ENCODE measurements at places on chromosomes 2 and 18. TPM values are rescaled to one million over a fixed set of nuclear protein-coding genes. Genes with fewer than 3 reads are reported as not detected.
A peak's percentile ranks its signal among the peaks of the same experiment; 100 is the strongest.

Gene PLCD4
- polyA plus RNA-seq, result 0.49 TPM

Gene EVX2
- polyA plus RNA-seq, result not detected

- peak; percentile 3 for DNase-seq
Measured at GRCh38 chr2:159968279-159968900, 94.0 kb downstream of the PLA2R1 start.

DNA sequence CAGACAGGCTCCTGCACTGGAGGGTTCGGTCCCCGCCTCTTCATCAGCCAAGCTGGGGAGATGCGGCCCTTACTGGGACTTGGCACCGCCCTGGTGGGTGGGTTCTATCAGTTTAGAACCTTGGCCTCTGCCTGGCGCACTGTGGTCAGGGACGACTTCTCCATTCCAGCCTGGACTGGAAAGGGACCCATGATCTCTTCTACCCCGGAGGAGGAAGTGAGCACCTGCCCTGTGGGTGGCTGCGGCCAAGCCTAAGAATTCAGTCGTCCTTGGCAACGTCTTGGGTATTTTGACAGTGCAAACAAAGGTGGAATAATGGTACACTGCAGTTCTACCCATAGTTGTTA, 106.9 kb upstream of the CD302 start:
- DNase-seq, result no peak

DNA sequence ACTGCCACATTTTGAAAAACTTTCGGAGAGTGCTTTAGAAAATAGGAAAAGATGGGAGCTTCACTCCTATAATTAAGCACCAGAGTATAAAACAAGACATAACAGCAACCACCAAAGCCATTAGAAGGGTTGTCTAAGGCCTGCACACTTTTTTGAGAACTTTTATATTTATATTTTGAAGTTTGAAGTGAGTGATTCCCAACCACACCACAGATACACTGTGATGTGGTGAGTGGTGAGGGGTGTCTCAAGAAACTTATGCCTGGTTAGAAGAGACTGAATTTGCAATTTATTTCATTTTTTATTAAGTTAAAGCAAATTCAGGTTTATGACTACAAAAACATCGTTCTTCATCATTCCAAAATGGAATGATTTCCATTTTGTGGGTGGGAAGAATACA, 161.9 kb downstream of the DNAH6 start:
- DNase-seq, result peak; percentile 25

GRCh38 chr2:67974559-67975430, 88.0 kb downstream of the C1D start:
- no peak for DNase-seq

DNA sequence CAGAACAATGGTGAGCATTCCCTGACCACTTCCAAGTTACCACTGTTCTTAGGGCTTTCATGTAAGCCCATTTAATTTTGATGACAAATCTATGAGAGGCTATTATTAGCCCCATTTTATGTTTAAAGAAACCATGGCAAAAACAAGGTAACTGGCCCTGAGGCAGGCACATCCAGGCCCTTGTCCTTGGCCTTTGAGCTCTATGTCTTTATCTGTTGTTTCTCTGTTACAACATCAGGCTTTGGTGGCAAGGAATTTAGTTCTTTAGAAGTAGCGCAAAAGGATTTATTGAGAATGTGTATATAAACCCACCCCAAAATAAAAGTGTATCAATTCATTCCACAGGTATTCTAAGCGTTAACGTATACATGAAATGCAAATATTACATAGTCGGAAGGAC, 257.1 kb downstream of the HNMT start:
- DNase-seq, result no peak

- DNase-seq, result no peak
Measured at GRCh38 chr2:189609423-189609816, 28.8 kb upstream of the SLC40A1 start.

GRCh38 chr2:150735894-150736498, 248.5 kb upstream of the RND3 start:
- no peak for DNase-seq

- DNase-seq, result no peak
Measured at GRCh38 chr2:221515864-221516263, 56.2 kb downstream of the EPHA4 start.

- no peak for DNase-seq
Measured at GRCh38 chr2:86232910-86233309, 33.7 kb downstream of the MRPL35 start.

DNA sequence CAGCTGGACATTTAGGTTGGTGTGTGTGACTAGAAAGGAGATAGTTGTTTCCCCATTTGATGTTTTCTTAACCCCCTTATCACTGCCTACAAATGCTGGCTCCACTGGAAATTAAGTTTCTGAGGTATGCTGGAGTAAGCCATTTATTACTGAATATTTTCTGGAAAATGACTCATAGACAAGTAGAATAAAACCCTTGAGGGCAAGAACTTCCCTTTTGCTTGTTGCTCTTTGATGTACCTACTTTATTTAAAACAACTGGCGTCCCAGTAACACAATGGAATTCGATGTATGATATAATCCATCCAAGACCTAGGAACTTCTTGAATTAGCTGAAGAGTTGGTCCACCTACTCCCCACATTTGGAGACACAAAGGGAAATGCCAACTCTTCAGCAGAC, 33.3 kb upstream of the SESTD1 start:
- no peak for DNase-seq

DNA sequence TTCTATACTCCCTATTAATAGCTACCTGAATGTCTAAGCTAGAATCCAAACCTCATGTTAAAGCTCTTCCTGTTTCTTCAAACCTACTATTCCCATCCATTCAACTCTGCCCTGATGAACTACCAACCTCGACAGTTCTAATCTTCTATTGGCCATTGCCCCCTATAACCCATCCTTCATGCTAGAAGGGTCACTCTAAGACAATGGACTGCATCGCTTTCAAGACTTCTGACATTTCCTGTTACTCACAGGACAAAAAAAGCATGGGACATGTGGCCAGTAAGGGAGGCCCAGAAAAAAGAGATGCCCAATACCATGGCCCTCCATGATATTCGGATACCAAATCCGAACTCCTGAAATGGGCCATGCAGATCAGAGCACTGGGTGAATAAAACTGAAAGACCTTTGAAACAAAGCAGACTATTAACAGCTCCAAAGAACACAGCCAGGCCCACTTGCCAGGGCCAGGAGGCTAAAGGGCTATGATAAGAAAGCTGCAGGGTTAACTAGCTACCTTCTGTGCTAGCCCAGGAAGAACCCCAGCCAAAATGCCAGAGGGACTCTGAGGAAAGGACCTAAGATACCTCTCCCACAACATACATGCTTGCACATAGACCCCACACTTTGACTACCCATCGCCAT, 4.5 kb downstream of the B4GALT6 start:
- no peak for DNase-seq

GRCh38 chr2:216634370-216635148, 1.3 kb downstream of the IGFBP2 start:
- no peak for DNase-seq

DNA sequence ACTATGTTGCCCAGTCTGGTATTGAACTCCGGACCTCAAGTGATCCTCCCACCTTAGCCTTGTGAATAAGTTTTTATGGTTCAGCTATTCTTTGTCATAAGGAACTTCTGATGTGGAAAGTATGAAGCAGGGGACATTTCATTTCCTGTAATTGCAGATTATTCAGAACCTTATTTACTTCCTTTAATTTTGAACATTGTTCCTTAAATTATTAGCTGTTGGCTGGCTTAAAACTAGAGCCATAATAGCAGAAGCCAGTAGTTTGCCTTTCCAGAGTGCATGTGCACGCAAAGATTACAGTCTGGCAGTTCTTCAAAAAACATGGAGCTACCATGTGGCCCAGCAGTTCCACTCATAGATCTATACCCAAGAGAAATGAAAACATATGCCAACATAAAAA, 53.1 kb downstream of the PMS1 start:
- DNase-seq, result no peak

DNA sequence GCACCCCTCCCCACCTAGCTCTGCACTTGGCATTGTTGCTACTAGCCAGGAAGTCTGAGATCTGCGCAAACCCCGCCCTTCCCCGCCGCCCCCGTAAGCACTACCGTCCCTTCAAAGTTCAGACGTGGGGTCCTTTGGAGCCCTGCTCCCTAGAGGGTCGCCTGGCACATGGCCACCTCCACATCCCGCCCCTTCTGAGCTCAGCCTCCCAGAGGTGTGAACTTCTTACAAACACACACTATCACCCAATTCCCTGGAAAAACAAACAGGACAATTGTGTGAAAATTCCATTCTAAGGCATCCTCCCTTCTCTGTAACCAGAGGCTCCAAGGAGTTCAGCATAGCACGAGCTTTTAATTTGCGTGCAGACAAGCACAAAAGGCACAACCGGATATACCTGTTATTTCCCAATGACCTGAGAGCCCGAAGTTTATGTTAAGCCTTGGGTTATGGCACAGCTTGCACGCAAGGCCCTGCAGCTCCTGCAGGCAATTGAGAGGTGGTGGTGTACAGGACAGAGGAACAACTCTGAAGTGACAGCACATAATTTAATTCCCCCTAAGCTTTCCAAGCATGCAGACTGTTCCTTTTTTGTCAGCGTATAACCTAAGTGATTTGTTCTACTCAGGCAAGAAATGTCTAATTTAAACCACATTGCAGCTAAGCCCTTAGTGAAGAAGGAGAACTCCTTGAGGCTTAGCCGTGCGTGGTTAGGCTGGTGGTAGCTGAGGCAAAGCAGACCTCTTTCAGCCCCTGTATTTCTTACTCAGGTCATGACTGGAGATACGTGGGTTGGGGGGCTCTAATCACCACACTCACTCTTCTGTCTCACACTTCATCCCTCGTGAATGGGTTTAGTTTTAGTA, 20.3 kb upstream of the CYP1B1 start:
- no peak for DNase-seq

Gene HTR2B
- polyA plus RNA-seq, result not detected

Gene NXPH2
- polyA plus RNA-seq, result not detected

- DNase-seq, result no peak
Measured at GRCh38 chr2:133148187-133148586, 420.1 kb downstream of the NCKAP5 start.

Gene IL36B
- not detected for polyA plus RNA-seq

- no peak for DNase-seq
Measured at GRCh38 chr2:65914244-65914786, 481.9 kb upstream of the SPRED2 start.

Gene SH3RF3
- 0.24 TPM for polyA plus RNA-seq

Gene NRP2
- polyA plus RNA-seq, result not detected

- DNase-seq, result no peak
Measured at GRCh38 chr2:19545507-19545906, 187.1 kb upstream of the OSR1 start.

- DNase-seq, result no peak
Measured at GRCh38 chr2:26740346-26740745, 23.7 kb upstream of the SLC35F6 start.

Gene HAAO
- not detected for polyA plus RNA-seq

Gene CFC1
- polyA plus RNA-seq, result not detected

GRCh38 chr2:224670203-224670602, 46.0 kb downstream of the CCDC195 start:
- no peak for DNase-seq

DNA sequence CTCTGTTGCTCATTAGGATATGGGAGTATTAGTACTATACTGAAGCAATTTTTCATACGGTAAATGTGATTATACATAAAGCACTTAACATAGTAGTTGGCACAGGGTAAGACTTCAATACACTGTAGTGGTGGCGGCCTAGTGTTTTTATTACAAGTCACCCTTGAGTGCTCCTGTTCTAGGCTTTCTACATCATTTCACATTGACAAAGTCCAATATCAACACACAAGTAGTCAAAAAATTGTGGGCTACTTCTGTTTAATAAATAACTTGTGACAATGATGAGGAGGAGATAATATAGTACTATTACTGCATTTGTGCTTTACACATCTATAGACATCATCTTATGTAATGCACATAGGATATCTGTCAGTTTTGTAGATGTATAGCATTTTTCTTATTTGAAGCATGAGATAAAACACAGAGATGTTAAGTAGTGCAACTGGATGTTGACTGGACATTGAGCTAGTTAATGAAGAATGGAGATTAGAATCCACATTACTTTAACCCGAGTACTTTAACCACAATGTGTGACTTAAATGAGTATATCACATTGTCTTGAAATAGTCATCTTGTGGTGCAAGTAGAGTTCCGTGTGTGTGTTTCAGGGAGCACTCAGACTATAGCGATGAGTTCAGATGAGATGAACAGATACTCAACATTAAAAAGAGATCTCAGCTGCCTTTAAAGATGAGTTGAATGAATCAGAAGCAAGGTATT, 134.8 kb downstream of the ZNF385B start:
- DNase-seq, result no peak

DNA sequence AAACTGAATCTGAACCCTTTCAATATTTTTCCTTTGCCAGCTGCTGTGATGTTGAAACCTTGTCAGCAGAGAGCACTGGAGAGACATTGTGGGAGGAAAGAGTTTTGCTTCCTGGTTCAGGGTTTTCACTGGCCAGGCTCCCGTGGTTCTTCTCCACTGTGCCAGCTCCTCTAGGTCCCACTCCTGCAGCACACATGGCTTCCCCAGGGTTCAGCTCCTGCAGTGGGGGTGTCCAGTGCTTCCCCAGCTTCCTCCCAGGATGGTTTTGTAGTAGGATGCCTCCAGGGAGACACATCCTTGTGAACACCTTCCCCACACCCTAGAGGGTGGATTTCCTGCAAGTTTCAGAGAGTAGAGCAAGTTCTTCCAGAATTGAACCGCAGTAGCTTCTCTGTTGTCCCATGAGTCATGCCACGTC, 24.0 kb upstream of the SULT1C3 start:
- DNase-seq, result no peak

DNA sequence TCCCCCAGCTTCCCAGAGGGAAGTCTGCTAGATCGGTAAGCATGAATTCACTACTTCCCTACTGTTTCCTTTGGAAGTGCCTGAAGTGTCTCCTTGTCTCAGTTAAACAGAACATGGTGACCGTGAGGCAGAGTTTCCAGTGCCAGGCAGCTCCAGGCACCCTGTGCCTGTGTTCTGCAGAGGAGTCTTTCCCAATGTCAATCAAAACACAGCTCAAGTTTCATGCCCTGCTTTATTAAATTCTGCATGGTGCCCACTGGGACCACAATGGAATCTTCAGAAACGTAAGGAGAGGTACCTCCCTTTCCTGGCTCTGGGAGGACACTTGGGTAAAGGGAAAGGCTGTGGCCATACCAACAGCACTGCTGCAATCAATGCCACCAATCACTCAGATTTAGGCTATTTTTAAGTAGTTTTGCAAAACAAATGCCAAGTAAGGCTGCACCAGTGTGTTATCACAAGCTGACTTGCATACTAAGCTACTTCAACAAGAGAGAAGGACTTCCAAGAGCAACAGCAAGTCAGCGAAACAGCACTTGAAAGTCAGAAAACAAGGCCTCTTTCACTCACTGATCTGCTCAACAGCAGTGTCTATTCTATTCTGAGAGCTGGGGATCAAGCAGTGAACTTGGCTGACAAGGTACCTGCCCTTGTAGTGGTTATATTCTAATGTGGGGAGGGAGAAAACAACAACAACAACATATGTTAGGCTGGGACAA, 14.9 kb downstream of the LPIN2 start:
- no peak for DNase-seq

Data from CD8-positive, alpha-beta memory T cell (primary cell).